Heart left ventricle (tissue), 16 donors: ENCODE measurements at places on chromosomes 1 and 21. TPM values are rescaled to one million over a fixed set of nuclear protein-coding genes. Genes with fewer than 3 reads are reported as not detected.
A peak's percentile ranks its signal among the peaks of the same experiment; 100 is the strongest.

DNA sequence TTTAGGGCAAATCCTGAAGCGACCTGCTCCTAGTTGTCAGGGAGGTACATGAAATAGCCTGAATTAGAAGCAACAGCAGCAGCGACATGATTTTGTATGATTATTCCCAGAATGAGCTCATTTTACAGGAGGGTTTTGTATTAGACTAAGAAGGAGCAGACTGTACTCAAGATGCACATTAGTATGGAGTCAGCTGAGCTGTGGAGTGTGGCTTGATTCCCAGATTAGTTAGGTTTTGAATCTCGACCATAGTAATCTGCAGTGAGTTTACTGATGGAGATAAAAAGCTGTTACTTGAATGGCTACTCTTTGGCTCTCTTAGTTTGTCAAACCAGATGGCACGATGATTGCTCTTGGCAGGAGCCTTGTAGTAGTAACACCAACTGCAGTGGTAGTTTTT, 143.1 kb downstream of the PHTF1 start:
- DNase-seq: no peak

- DNase-seq: no peak
Observed at GRCh38 chr1:183191833-183192232, 5.8 kb downstream of the LAMC2 start.

COL6A2 gene
- polyA plus RNA-seq: 143 TPM

HSD3B2 gene
- not detected for polyA plus RNA-seq

DNA sequence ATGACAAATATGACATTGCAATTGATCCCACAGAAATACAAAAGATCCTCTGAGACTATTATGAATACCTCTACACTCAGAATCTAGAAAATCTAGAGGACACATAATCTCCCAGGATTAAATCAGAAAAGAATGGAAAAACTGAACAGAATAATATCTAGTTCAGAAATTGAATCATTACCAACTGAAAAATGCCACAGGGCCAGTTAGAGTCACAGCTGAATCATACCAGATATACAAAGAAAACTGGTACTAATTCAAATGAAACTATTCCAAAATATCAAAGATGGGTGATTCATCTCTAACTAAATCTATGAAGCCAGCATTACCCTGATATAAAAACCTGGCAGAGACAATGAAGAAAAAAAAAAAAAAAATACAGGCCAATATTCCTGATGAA, 149.3 kb downstream of the BRINP3 start:
- no peak for DNase-seq

GRCh38 chr21:33135925-33136324, 66.0 kb downstream of the OLIG1 start:
- no peak for DNase-seq

GRCh38 chr1:157584503-157584902, 13.4 kb downstream of the FCRL4 start:
- DNase-seq: no peak

GRCh38 chr21:31727181-31727580, 4.7 kb downstream of the SCAF4 start:
- no peak for DNase-seq

- peak; percentile 36 for DNase-seq
Observed at GRCh38 chr1:225962440-225962975, 21.5 kb upstream of the LEFTY2 start.

ZYG11A gene
- not detected for polyA plus RNA-seq

DNA sequence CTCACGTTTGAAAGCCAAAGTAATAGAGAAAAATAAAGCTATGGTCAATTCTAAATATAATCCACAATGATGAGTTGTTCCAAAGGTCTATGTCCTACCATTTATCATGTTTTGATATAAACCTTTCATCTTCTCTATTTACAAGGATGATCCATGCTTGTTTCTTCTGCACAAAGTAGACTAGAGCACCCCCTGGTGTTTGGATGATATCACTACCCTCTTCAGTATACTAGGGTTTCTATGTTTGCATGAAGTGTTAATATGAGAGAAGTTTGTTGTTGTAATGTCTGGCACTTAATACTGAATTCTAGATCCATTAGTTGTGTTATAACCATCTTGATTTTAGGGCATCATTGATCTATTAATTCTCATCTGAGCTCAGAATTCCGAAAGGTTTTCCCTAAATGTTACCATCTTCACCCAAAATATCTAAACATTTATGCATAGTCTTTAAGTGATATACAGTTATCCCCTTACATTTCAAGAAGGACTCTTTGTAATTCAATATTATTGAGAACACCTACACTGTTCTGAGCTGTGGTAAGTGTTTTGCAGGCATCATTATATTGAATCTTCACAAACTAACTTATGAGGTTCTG, 21.1 kb downstream of the CLDN8 start:
- DNase-seq: no peak

DNA sequence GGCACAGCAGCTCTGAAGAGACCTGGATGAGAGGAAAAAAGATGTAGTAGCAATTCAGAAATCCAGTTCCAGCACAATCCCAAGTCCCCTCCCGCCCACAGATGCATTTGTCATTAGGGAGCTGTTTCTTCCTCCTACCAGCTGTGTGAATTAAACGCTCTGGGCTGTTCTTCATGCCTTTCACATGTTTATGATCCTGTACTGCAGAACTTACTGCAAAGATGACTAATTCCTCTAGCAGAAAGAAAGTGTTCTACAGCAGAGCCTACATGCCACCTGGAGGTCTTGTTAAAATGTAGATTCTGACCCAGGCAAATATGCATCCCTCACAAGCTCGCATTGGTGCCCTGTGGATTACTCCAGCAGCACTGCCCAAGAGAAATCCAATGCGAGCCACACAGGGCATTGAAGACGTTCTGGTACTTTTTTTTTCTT, 6.5 kb downstream of the ENO1 start:
- no peak for DNase-seq

C8A gene
- polyA plus RNA-seq: not detected

ATP1A2 gene
- 29.5 TPM for polyA plus RNA-seq

RYR2 gene
- polyA plus RNA-seq: 77.7 TPM

- DNase-seq: no peak
Observed at GRCh38 chr1:184596950-184597645, 157.6 kb downstream of the EDEM3 start.

DNA sequence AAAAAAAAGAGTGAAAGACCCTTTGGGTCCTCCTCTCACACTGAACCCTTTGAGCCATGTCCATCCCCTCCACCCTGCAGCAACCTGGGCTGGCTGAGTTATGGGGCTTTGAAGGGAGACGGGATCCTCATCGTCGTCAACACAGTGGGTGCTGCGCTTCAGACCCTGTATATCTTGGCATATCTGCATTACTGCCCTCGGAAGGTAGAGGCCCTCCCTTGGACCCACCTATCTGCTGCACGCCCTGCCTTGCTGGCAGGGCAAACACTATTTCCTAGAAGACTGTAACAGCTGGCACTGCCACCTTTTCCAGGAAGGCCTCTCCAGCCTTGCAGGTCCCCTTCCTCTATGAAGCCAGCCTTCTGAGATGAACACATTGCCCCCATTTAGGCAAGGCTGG, 1.1 kb downstream of the SLC50A1 start:
- DNase-seq: no peak

S100A8 gene
- polyA plus RNA-seq: 32.3 TPM

DIO1 gene
- polyA plus RNA-seq: not detected

CHIA gene
- not detected for polyA plus RNA-seq

SYT6 gene
- not detected for polyA plus RNA-seq

- DNase-seq: no peak
Observed at GRCh38 chr1:8025061-8025670, 943 bp downstream of the ERRFI1 start.

- DNase-seq: no peak
Observed at GRCh38 chr1:157198619-157199420, 60.6 kb upstream of the ETV3 start.

COA7 gene
- polyA plus RNA-seq: 19.3 TPM

DNA sequence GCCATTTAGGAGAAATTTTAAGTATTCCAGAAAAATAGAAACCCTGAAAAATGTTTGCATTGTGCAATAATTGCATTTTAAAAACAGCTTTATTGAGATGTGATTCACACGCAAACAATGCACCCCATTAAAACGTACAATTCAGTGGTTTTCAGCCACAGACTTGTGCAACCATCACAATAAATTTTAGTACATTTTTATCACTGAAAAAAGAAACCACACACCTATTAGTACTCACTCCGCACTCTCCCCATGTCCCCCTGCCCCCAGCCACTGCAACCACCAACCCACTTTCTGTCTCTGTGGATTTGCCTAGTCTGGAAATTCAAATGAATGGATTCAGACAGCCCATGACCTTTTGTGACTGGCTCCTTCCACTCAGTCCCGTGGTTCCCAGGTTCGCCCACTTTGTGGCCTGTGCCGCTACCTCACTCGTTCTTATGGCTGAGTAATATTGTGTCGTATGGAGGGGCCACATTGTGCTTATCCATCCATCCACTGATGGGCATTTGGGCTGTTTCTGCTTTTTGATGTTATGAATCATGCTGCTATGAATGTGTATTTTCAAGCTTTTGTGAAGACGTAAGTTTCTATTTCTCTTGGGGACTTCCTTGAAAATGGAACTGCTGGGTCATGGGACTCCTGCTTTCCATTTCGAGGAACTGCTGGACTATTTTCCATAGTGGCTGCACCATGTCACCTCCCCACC, 147.7 kb upstream of the ARHGEF16 start:
- no peak for DNase-seq

DNA sequence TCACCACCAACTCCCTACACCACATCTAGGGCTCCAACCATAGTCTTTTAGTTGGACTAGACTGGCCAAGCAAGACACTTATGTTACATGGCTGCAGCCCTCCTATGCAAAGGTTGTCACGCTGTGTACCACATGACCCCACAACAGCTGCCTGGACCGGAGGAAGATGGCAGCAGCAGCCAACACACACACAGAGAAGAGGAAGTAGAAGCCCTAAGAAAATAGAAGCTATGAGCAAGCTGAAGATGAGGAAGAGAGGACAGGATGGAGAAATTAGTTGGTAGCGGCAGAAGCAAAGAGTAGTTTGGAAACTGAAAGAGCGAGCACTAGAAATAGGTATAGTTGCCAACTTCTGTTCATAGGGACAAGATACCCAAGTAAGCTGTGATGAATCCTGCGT, 60.8 kb upstream of the RALGPS2 start:
- no peak for DNase-seq

- DNase-seq: no peak
Observed at GRCh38 chr1:110360431-110360830, 21.3 kb downstream of the RBM15 start.

ADCY10 gene
- polyA plus RNA-seq: 0.25 TPM

DNA sequence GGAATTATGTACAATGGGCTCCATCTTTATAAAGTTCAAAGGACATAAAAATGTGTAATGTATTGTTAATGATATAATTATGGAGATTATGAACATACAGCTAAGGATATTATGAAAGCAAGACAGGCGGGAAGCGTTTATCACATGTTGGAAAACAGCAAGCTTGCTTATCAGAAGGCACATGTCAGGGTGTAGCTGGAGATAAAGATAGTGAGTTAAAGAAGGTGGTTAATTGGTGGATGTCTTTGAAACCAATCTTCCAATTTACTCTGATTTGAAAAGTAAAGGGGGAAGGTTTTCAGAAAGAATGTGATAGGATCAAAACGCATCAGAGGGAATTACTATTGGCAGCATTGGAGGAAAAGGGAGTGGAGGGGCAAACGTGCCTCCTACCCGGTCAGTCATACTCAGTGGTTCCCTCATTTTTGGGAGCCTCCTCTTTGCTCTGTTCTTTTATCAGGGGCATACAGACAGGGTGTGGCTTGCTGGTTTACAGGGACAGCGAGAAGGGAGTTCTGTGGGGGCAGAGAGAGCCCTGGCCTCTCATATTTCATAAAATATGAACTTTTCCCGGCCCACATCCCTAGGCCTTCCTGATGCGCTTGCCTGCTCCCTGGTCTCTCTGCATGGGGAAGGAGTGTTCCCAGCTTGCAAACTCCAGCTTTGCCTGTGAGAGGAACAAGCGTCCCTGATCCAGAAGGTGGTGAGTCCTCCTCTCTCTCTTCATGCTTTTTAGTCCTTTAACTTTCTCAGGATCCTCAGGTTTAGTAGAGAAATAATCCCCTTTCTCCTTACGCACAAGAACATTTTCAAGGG, 8.0 kb upstream of the SVBP start:
- no peak for DNase-seq

DNA sequence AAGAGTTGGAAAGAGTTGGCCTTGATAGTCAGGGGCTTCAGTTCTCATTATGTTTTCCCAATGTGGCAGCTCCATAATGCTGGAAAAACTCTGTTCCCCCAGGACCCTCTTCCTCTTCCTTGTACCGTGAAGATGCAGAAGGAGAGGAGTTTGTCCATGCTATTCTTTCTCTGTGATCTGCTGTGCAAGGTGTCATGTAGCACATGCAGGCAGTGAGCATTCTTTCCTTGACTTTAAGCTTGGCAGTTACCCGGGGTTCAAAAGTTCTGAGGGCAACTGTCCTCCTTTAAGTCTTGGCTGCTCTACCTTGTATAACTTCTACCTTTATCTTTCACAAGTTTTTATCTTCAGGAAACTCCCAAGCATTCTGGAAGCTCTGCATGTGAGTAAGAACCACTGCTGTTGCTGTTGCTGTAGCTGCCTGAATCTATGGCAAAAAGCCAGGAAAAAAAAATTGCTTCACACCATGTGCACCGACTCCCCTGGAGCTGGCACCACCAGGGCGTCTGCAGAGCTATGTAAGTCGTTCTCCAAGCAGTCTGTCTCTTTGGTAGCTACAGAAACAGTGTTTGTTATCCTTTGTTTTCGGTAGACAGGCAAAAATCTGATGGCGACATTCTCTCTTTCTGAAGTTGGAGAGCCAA, 42.7 kb upstream of the SLC16A1 start:
- peak; percentile 67 for DNase-seq

DNA sequence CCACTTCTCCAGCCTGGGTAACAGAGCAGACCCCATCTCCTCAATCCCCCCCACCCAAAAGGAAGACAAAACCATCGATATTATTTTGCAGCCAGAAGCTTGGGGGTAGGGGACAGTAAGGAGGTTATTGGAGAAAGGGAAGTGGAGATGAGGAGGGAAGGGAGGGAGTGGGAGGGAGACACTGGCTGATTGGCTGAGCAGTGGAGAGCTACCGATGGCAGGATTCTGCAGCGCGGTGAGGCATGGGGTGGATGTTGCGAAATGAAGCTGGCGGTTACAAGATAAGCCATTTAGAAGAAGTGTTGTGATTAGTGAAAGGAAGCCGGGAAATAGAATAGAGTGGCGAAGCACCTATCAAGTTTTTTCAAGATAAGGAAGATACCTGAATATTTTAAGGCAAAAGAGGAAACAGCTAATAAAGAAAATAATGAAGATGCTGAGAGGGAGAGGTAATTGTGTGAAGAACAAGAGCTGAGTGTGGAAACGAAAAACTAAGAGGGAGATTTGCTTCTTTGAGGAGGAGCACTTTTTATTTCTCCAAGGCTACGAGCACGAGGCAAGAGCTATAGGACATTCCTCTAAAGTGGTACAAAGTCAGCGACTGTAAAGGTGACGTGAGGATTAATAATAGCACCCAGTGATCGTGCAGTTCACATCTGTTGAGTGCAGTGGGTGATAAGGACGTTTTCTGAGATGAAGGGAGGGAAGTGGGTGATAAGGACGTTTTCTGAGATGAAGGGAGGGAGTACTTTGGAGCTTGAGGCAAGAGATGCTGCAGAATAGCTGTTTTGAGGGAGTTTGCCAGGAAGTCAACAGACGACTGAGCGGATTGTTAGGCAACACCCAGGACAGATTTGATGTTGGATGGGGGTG, 103.2 kb upstream of the KIF26B start:
- DNase-seq: no peak

LCE6A gene
- not detected for polyA plus RNA-seq

OR10K2 gene
- polyA plus RNA-seq: not detected

TNN gene
- polyA plus RNA-seq: 0.03 TPM

LIN28A gene
- not detected for polyA plus RNA-seq
